Ecto neural progenitor cell (in vitro differentiated cells): ENCODE measurements at places on chromosomes 7 and 10.

DNA sequence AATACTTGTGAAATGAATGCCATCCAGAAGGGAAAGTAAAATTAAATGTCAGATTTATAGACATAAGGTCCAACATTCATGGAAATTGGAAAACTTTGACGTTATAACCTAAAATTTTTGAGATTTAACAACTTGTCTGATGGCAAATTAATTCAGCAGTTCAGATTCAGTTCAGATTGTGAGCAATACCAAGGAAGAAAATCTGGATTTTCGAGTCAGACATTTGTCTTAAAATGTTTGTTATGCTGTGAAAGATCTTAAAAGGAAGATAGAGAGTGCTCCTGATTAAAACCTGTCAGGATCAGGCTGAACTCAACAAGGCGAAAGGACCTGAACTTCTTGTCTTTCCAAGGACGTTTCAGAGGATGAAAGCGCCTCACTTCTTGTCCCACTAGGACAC is 320.9 kb downstream of the PAXIP1 start:
- no peak for DNase-seq

DNA sequence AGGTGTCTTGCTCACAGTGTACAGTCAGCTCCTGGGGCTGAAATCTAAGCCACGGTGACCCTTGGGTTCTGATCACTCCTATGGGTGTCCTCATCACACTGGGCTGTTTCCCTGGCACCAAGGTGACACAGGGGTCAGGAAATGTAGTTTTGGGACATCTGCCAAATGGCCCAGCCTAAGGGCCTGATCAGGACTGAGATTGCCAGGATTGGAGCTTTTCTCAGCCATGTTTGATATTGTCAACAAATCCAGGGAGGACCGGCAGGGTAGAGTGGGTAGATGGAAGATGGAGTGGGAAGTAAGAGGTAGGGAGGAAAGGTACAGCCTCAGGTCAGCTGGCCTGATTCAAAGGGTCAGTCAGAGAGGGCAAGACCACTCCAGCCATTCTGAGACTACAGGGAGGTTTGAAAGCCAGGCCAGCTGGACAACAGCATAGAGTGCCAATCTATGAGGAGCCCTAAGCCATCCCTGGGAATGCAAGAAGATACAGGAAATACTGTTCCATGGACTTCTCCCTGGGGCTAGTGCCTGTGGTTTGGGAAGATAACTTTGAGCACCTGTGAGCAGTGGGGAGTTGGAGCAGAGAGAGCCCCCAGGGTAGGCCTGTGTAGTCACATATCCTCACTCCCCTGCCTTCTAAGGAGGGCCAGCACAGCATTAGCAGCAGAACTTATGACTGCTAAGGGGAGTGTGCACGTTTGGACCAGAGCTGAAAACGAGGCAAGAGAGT is 377.3 kb upstream of the ZMIZ1 start:
- peak; percentile 34 for DNase-seq

GRCh38 chr7:158617737-158618128 is 30.1 kb upstream of the PTPRN2 start:
- no peak for DNase-seq

DNA sequence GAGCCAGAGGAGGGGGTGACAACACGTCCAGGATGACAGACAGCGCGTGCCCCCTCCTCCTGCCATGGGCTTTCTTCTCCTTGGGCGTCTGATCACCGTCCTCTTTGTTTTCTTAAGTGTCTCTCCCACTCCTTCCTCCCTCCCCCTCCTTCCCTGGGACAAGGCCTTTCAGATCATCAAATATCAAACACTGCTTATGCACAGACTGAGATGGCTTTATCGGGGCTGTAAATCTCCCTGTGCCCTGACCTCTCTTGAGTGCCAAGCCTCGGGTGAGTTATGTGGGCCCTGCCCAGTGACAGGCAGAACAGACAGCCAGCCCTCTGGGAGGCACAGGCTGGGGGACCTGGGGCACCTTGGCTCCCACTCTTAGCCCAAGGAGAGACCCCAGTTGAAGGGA is 116.4 kb downstream of the C10orf105 start:
- DNase-seq = no peak

GRCh38 chr10:7811000-7811399 is 7.3 kb upstream of the TAF3 start:
- DNase-seq = no peak

- no peak for DNase-seq
Observed at GRCh38 chr7:123190109-123190831, 9.5 kb downstream of the SLC13A1 start.

DNA sequence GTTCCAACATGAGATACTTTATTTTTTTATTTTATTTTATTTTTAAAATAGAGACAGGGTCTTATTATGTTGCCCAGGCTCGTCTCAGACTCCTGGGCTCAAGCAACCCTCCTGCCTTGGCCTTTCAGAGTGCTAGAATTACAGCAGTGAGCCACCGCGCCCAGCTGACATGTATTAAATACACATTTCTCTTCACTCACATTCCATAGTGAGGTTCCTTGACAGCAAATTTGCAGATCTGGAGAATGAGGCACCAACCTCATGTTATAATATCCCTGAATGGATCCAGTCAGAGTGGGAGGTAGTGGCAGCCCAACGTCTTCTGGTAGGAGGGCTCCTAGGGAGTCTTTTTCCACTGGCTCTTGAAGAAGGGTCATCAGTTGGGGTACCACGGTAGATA is 46.1 kb downstream of the OGDH start:
- no peak for DNase-seq

- no peak for DNase-seq
Observed at GRCh38 chr10:13412894-13413293, 64.8 kb upstream of the SEPHS1 start.

- no peak for DNase-seq
Observed at GRCh38 chr7:105149827-105150226, 135.8 kb downstream of the KMT2E start.

DNA sequence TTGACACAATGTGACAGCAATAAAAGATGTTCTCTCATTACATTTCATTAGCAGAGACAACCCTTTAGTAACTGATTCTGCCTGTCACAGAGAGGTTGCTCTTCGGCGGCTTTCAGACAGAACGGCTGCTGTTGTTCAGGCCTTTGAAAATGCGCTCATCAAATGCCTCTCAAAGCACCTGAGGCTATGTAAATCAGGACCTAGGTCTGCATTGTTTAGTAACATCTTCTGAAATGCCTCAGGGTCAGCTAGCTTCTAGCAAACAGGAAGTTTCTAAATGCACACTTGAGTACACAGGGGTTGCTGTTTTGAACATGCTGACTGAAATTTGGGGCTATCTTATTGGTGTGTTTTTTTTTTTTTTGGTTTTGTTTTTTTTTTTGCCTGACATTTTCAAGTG is 143.3 kb upstream of the DKK1 start:
- no peak for DNase-seq

- DNase-seq = no peak
Observed at GRCh38 chr10:108421266-108421665, 1256.8 kb upstream of the SORCS1 start.

- no peak for DNase-seq
Observed at GRCh38 chr7:111540199-111540815, 22.0 kb downstream of the IMMP2L start.

DNA sequence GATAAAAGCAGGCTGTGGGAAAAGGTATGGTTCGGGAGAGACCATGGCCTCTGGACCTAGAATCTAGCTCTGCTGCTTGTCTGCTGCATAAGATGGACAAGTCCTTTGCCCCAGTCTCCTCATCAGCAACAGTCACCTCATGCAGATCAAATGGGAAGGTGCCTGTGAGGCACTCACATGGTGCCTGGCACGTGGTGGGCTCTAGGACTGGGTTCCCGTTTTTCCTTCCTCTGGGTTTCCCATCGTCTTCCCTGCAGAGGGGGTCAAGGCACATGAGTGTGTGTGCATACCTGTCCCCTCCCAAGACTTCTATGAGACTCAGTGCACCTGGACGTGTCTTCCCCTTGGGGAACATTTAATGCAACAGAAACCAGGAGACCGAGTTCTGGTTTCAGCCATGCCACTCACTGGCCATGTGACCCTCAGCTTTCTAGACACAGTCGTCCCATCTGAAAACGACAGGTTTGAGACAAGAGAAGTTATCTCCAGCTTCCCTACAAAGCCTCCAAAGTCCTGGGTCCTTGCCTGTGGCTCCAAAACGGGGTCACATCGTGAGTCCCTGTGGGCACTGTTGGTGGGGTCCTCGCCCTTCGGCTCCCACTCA is 95.9 kb upstream of the NPTX2 start:
- no peak for DNase-seq

GRCh38 chr10:44973323-44974081 is 5.1 kb downstream of the DEPP1 start:
- DNase-seq = no peak

GRCh38 chr7:33109758-33110238 is 594 bp upstream of the RP9 start:
- DNase-seq = no peak

- no peak for DNase-seq
Observed at GRCh38 chr7:74042746-74043522, 15.0 kb downstream of the ELN start.

- DNase-seq = no peak
Observed at GRCh38 chr10:79185067-79185774, 116.5 kb downstream of the ZMIZ1 start.

- DNase-seq = no peak
Observed at GRCh38 chr7:134865001-134865845, 85.8 kb downstream of the CALD1 start.

DNA sequence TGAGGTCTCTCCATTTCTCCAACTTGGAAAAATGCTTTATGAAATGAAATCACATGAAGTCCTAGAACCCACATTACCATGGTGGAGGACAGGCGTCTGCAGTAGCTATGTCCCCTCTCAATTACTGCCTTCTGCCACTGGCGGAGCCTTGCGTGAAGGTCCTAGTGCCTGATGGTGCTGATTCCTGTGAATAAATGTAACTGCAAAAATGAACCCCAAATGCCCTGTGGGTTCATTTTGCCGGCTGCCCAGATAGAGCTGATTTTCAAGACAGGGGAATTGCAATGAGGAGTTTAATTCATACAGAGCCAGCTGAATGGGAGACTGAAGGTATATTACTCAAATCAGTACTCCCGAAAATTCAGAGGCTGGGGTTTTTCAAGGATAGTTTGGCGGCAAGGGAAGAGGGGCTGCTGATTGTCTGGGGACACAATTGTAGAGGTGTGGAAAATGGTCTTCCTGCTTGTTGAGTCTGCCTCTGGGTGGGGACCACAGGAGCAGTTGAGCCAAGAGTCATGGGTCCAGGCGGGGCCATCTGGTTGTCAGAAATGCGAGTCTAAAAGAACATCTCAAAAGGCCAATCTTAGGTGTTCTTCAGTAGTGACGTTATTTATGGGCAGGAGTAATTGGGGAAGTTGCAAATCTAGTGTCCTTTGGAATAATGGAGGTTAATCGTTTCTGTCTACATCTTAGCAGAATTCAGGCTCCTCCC is 13.5 kb downstream of the PRF1 start:
- no peak for DNase-seq

DNA sequence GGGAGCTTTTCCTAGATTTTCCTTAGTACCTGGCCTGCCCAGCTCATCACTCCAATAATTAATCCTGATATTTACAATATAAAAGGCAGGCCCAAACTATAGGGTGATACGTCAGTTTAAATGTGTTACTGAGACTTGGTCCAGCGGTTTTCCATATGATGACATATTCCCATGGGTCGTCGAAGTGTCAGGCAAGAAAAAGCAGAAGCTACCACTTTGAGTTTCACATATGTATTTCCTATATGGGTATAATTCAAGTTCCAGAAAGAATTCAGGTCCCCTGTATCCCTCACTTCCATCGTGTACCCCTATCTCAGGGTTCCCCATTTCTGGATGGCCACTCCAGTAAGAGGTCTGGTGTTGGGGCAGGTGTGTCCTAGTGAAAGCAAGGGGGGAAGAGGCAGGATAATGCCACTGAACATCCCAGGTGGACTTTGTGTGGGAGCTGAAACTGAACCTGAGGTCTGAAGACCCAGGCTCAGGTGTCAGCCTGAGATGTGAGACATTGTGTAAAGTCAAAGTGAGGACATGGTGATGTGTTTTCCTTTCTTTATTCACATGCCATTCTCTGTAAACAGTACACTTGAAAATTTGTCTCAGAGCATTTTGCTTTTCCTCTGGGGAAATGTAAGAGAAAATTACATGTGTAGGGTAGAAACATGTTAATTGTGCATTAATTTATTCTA is 167.8 kb downstream of the PLXDC2 start:
- no peak for DNase-seq

DNA sequence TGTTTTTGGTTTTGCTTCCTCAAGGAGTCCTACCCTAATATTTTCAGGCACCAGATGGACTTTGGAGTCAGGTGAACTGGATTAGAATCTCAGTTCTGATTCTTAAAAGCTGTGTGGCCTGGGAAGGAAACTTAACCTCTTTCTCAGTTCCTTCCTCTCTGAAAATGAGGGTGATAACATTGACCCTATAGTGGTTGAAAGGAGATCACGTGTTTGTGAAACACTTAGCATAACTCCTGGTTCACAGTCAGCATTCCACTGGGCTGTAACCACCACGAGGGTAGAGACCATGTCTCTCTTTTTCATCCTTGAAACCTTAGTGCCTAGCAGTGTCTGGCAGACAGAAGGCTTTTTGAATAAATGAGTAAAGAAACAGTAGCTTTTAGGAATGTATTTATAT is 16.7 kb downstream of the LSMEM1 start:
- DNase-seq = peak; percentile 7

- DNase-seq = no peak
Observed at GRCh38 chr10:62084451-62084850, 183.0 kb downstream of the ARID5B start.

DNA sequence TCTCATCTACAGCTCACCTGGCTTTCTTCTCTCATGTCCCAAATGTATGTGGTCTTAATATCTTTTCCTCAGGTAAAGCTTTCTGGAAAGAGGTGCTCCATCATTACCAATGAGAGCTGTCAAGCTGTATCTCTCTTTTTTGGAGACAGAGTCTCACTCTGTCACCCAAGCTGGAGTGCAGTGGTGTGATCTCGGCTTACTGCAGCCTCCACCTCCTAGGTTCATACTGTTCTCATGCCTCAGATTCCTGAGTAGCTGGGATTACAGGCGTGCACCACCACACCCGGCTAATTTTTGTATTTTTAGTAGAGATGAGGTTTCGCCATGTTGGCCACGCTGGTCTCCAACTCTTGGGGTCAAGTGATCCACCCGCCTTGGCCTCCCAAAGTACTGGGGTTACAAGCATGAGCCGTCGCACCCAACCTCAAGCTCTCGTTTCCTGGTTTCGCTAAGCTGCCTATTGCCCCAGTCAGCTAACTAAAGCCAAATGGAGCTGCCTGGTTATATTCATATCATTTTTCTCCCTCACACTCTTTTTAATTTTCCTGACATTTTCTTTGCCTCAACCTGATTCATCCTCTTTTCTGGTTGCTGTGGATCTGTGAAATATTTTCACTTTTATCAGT is 60.5 kb downstream of the SUFU start:
- no peak for DNase-seq

- no peak for DNase-seq
Observed at GRCh38 chr10:6748029-6748428, 168.0 kb upstream of the PRKCQ start.

- DNase-seq = no peak
Observed at GRCh38 chr10:46538155-46538554, 18.3 kb downstream of the GPRIN2 start.

DNA sequence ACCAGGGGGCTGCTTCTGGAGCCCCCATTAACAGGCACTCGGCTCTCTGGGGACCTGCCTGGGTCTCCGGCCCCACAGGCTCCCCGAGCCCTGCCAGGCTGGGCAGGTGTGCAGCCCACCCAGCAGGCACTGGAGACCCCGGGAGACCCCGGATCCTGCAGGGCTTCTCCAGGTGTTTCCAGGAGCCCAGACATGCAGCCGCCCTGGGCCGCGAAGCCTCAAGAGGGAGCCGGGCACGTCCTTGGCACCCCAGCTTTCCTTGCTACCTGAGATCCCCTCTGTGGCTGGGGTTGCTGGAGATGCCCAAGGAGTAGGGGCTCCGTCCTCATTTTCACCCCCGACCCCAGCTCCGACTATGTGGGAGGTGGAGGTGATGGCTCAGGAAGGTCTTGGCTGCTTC is 7.7 kb upstream of the AMZ1 start:
- no peak for DNase-seq
